NCI-H2029 treated with DMSO at 0.1 percent for 48 hours (cell line): ENCODE measurements at places on chromosomes 2 and 18.

GRCh38 chr18:74897971-74898657 lies 300.4 kb downstream of the ZNF407 start:
- no peak for DNase-seq

DNA sequence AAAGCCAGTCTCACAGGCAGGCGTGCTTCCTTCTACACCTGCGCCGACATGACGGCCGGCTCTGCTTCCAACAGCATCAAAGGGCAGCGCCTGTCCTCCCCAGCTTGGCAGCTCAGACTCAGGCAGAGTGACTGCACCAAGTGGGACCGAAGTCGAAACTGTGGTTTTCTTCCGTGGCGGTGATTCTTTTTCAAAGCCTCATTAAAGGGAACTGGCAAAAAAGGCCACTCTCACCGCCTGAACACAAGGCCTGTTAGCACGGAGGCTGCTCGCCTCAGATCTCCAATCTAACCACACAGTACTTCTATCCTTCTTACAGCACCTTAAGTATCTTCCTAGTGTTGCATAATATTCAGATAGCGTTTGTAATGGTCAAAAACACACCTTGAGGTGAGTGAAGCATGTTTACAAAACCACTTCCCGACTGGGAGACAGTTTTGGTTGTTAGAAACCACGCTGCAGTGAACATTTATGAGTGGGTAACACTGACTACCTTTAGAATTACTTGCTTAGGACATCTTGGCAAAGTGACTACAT lies 236.4 kb downstream of the HDAC4 start:
- DNase-seq = no peak

DNA sequence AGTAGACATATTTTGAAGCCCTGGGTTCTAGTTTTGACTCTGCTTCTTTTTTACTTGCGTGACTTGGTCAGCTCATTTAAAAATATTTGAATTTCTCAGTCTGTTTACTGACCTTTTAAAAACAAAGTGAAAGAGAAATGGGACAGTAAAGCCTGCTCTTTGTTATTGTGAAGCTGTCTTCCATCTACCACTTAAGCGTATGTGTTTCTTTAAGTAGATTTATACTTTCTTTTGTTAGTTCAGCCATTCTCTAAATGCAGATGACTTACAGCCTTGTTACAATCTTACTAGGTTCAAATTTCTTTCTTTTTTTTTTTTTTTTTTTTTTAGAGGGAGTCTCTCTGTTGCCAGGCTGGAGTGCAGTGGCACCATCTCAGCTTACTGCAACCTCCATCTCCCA lies 79.5 kb downstream of the UBR3 start:
- no peak for DNase-seq

DNA sequence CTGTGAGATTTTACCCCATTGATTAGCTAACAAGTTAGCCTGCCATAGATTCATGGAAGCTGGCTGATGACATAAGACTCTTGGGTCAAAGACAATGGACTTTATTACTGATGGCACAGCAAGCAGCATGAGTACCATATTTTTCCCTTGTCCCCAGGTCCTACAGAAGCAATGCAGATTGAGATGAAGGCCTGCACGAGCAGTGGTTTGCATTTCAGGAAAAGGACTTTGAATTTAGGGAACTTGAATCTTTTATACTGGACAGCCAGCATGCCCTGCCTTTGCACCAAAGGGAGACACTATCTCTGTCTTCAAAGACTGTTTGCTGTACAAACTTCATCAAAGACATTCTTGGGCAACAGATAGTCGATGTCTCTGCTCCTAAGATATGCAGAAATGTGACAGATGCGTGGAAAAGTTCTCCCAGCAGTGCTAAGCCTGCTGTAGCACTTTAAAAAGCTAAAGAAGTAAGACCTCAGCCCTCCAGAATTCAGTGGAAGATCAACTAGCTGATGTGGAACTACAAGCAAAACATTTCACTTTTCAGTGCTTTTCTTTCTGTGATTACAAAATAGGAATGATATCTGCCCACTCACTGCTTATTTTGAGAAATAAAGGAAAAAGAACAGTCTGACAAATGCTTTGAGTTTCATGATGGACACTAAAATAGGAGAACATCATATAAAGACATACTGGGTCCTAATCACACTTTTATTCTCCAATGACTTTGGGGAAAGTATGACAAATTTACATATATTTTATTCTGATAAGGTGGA lies 44.4 kb upstream of the TANK start:
- no peak for DNase-seq

DNA sequence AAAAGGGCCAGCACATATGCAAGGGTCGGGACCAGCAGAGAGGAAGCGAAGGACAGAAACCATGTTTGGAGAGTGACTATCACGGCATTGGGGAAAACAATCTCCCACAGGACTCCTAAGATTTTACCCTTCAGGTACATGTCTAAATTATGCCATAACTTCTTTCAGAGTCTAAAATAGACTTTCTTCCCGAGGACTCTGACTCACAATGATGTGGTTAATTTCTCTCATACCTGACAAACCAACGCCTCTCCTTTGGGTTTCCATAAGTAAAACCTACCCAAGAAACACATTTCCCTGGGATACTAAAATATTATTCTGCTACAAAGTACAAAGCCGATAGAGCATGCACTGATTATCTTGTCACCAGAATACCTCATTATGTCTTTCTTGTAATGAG lies 127.8 kb upstream of the NETO1 start:
- DNase-seq = no peak

GRCh38 chr2:203501873-203502272 lies 33.2 kb downstream of the RAPH1 start:
- DNase-seq = no peak

GRCh38 chr2:238706673-238707072 lies 141.2 kb upstream of the TWIST2 start:
- no peak for DNase-seq

- DNase-seq = no peak
Measured at GRCh38 chr18:74595431-74595830, 2.2 kb upstream of the ZNF407 start.

- DNase-seq = no peak
Measured at GRCh38 chr2:223545830-223546229, 56.3 kb downstream of the SCG2 start.

DNA sequence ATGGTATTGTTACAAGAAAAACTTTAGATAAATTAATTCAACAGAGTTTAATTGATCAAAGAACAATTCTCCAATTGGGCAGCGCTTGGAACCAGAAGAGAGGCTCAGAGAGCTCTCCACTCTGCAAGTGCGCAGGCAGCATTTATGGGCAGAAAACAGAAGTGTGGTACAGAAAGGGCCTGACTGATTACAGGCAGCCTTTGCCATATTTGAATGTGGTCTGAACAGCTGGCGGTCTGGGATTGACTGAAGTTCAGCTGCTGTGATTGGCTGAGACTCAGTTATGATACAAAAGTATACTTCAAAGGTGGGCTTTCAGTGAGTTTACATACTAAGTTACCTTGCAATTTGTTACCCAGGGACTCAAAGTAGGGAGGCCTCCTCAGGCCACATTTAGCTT lies 301.3 kb upstream of the ID2 start:
- DNase-seq = no peak

DNA sequence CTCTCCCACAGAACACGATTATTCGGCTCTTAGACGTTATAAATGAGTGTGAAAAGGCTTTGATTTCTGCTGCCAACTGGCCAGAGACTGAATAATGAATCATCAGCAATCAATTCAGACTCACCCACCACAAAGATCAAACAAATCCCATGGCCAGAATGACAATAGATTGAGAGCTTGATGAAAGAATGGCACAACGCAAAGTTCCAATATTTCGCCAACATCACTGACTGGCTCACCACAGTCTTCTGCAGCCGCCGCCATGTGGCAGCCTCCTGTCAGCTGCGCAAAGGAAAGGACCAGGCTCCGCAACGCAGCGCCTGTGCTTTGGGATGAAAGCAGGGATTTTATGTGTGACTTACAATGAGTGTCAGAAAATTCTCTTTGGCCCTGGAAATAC lies 104.4 kb upstream of the SOX11 start:
- DNase-seq = no peak

DNA sequence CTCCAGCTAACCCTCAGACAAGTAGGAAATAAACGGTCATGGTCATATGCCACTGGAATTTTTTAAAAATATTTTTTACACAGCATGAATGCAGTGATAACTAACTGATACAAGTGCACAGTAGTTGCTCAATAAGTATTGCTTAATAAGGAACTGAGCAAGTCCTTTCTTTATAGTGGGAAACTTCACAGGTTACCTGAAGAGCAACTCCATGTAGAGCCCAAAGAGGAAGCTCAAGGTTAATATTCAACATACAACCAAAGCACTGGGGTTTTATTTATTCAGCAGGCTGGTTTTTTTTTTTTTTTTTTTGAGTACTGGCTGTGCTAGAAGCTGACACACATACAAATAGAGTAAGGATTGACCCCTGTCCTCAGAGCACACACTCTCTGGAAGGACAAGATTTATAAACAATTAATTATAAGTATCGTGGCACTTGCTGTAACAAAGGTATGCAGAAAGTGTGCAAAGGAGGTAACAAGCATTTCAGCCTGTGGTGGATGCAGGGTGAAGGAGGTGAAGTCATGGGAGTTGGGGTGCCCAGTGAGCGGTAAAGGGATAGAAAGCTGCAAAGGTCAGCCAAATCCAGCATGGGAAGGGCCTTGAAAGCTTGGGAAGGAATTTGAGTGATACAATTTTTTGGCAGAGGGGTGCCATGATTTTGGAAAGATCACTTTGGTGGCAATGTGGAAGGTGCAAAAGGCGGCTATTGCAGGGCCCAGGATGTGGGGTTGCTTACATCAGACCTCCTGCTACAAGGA lies 52.7 kb downstream of the ATOH8 start:
- DNase-seq = no peak

DNA sequence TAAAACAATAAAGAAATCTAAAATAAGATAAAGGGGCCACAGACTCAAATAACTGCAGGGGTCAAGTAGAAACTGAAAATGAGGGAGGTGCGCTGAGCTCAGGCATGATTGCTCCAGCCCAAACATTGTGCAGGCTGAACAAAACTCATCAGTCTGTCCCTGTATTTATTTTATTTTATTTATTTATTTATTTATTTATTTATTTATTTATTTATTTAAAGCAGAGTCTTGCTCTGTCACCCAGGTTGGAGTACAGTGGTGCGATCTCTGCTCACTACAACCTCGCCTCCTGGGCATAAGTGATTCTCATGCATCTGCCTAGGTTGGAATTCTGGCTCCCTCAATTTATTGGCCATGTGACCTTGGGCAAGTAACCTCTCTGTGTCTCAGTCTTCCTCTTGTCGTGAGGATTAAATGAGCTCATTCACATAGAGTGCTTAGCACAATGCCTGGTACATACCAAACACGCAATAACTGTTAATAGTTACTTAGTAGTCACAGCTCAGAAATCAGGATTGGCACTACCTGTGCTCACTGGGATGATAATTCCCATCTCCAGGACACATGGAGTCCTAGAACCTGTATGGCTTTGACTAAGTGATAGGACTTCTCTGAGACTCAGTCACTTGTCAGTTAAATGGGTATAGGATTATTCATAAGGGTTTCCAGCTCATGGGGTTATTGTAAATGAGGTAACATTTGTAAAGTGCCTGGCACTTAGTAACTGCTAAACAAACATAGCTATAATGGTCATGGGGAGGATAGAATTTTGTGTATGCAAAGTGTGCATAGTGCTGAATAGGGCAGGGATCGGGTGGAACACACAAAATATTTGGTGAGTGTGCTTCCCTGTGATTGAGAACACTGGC lies 6.0 kb downstream of the SPEG start:
- no peak for DNase-seq

DNA sequence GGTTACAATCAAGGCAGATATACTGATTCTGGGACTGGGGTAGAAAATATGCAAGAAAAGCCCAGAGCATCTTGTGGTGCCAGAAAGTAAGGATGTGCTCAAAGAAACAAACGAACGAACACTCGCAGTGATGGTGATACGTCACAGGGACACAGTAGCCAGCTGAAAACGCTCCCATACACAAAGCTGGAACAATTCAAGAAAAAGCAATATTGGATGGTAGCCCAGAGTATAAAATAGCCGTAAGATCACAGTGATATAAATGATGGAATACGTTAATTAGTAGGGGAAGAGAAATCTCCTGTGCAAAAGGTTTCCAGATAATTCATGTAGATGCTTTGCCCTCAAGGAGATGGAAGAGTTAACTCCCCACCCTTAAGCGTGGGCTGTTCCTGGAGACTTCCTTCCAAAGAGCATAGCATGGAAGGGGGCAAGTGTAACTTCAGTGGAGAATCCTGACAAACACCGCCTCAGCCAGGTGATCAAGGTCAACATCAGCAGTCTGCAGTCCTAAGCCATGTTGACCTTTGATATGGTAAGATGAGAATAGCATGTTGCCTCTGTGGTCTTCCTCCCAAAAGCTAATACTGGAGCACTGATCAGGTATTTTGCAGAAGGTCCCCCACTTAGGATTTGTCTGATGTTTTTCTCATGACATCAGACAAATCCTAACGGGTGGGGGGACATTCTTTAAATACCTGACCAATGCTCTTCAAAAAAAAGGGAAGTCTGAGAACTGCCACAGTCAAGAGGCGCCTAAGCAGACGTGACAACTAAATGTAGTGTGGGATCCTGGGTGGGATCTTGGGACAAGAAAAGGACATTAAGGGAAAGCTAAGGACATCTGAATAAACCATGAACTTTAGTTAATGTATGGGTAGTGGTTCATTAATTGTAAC lies 99.0 kb downstream of the NCK2 start:
- DNase-seq = no peak

GRCh38 chr2:118882693-118883336 lies 35.4 kb upstream of the EN1 start:
- peak; percentile 26 for DNase-seq

DNA sequence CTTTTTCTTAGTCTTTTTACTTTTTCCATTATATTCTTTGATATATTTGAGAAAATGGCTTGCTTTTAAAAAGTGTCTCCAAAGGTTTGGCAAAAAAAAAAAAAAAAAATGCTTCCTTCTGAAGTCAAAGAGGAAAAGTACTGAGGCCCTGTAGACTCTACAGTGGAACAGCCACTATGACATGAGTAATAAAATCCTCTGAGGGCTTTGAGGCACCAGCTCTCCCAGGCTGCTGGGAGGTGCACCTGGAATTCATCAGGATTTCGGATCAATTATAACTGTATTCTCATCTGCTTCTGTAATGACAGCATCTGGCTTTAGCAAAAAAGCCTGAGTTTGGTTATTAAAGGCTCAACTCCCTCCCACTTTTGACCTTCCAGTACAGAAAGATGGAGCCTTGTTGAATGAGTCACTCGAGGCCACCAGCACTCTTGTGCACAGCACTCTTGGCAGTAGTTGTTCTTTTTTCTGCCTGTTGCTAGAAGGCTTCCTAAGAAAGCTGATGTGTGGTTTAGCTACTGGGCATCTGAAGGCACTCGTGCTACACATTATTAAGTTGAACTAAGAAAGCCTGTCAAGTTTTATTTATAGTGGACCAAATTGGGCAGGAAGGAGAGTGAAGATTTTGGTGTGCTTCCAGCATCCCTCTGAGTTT lies 131.3 kb downstream of the PRPF40A start:
- DNase-seq = no peak

DNA sequence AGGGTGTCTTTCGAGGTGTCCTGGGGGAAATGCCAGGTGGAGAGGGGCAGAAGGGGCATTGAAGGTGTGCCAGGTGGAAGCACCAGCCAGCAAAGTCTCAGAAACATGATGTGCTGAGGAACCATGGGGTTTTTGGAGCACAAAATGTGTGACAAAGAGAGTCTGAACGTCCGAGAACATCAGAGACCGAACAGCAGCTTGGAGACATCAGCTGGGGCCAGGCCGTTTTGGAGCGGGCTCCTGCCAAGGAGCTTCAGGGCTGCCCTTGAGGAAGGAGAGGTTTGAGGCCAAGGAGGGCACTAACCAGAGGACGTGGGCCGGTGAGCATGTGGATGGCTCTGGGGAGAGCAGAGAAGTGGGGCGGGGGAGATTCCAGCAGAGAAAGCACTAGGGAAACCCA lies 5.3 kb upstream of the MBP start:
- no peak for DNase-seq

GRCh38 chr2:207258263-207258991 lies 92.7 kb upstream of the KLF7 start:
- DNase-seq = no peak
